Muscle of back (tissue), 13 donors: ENCODE measurements at places on chromosomes 3 and 15.

DNA sequence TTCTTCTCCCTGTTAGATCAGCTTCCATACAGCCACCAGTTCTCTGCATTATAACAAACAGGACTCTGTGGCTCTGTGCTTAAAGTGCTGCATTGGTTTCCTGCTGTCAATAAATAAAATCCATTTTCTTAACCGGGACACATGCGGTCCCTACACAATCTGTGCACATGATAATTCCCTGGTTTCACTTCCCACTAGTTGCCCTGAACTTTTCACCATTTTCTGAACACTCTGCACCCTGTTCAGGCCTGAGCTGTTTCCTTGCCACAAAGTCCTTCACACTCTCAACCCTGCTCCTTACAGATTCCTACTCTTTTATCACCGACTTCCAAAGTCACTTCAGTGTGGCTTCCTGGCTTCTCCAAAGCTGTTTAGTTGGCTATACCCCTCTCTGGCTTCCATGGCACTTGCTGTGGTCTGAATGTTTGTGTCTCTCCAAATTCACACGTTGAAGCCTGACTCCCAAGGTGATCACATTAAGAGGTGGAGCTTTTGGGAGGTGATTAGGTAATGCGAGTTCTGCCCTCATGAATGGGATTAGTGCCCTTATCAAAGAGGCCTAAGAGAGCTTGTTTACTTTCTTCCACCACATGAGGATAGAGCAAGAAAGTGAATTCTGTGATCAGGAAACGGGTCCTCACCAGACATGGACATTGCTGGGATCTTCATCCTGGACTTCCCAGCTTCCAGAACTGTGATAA, 233.4 kb downstream of the CHST2 start:
- DNase-seq = peak; percentile 19

DNA sequence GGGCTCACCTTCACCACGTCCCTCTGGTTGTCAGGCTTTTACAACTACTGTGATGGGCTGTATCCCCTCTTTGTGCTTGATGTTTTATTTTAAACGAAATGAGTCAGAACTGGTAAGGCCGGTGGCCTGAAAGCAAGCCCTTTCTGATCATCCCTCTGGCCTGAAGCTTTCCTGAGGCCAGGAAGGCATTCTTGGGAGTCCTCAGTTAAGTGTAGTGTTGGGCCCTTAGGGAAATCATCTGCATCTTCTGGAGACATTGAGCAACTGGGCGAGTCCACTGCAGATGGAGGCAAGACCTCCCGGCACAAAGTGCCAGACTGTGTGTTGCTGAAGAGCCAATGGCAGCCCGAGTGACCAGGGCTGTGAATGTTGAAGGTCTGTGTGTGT, 33.0 kb upstream of the AMOTL2 start:
- DNase-seq = no peak

DNA sequence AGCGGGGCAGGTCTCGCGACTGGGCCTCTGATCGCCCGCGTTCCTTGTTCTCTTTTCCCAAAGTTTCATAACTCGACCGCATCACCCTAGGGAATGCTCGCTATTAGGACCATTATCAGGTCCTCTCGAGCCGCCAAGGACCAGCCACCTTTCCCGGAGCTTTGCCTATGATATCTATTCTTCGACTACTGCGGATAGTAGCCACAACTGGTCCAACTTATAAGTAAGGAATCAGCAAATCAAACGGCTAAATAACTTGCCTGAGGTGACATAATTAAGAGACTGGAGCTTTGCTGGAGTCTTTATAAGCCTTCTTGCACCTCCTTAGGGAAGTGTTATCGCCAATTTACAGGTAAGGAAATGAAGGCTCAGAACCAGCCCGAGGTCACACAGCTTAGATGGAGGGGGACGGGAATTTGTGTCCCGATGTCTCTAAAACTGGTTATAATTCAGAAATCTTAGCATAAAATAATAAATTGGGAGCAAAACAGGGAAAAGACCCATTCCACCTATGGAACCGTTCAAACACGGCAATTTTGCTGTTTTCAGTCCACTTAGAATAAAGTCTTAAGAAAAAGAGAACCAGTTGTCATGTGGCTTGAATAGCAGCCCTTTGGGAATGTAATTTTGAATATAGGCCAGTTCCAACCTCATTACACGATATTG, 479 bp upstream of the PLD1 start:
- DNase-seq = no peak

GRCh38 chr15:35606450-35606779, 60.5 kb upstream of the DPH6 start:
- DNase-seq = no peak

- DNase-seq = no peak
Measured at GRCh38 chr3:169610888-169611291, 52.6 kb downstream of the MECOM start.

DNA sequence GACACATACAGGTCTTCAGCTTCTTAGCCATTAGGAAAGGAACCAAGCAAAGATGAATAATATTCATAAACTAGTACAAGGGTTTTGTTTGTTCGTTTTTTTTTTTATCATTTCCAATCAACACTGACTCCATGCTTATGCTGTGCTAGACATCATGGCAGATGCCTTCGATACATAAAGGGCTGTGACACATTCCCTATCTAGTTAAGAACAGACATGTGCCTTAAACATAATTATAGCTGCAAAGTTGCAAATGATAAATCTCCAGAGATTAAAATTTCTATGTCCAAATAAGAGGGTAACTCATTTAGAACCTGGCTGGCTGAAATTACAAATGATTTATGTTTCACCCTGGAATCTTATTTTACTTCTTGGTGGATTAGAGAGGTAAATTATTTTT, 386.4 kb downstream of the LSAMP start:
- DNase-seq = no peak

- DNase-seq = peak; percentile 60
Measured at GRCh38 chr3:86942206-86942605, 48.7 kb downstream of the VGLL3 start.

DNA sequence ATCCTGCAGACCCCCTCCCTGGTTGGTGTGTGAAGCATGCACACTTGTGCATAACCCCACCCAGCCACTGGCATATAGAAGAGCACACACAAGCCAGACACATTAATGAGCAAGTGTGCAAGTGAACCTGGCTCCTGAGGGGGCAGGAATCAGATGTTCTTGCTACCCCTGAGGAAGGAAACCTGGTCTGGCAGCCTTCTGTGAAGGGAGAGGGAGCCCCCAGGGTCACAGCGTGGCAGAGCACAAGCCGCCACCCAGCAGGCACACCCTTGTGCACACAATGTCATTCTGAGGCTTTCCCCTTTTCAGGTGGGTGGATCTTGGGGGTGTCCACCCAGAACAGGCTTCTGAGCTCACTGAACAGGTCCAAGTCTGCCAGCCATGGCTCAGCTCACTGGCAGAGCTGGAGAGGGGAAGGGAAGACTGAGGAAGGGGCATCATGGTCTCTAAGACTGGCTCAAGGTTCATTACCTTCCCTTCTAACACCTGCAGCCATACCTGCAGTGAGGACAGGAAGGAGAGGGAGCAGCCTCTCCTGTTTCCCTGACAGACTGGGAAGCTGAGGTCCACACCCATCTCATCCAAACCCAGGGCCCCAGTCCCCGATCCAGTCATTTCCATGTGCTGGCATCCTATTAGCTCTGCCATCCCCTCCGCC, 31.6 kb upstream of the SEMA3F start:
- DNase-seq = no peak

DNA sequence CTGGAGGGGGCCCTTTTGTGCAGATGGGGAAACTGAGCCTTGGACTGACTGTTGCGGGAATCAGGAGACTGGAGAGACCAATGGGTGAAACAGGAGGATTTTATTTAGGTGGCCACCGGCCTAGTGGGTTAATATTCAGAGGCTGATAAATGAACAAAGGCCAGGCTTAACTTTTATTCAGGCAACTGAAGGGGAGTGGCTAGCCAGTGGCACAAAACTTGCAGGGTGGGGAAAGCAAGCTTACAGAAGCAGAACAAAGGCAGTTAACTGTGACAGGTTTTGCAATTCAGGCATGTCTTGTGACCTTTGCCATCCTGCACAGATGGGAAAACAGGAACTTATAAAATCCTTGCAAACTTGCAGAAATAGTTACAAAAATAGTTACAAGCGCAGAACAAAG, 24.9 kb upstream of the ACAD9 start:
- no peak for DNase-seq

DNA sequence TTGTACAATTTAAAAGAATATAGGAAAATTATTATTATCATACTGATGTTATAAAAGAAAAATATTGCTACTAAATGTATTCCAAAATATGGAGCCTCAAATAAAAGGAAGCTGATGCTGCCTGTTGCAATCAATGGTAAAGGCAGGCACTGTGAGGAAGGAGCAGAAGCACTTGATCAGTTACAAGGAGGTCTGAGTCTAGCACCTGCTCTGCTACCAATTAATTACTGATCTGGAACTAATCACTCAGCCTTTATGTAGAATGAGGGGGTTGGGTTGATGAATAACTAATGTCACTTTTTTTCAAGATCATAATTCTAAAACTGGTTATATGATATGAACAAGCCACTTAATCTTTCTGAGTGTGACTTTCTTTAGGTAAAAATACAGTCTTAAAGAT, 5.5 kb downstream of the ADGRG7 start:
- DNase-seq = no peak

DNA sequence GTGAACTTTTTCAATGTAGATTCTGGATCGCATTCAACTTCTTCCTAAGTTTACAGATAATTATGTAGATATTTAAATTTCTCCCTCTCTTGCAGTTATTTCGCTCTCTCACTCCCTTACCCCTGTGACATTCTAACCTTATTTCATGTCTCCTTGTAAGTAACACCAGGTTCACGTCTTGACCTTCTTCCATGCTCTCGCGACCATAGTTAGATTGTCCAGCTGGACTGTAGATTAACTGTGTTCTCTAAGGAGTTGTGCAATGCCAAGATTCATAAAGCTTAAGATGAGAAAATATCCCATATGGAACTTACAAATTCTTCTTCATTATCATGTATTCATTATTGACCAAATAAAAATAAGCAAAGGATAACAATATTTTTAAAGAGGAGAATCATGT, 430.5 kb downstream of the GABRG3 start:
- DNase-seq = peak; percentile 76

- no peak for DNase-seq
Measured at GRCh38 chr15:98873441-98874218, 134.0 kb downstream of the PGPEP1L start.

- no peak for DNase-seq
Measured at GRCh38 chr3:43995547-43996378, 245.9 kb upstream of the TOPAZ1 start.

DNA sequence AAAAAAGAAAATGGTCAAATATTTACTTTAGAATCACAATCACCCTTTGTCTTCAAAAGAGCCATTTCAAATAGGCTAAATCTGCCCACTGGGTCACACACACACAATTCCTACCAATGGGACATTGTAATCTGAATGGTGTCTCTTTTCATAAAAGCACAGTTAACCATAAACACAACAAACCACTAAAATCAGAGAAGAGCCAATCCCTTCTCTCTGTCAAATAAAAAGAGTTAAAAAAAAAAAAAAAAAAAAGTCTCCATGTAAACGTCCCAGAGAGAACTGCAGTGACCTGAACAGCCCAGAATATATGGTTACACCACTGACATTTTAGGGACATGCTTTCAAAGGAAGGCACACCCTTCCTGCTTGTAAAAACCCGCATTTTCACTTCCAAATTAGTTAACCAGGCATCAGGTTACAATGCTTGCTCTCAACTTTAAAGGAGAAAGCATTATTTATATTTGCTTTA, 63.7 kb downstream of the PRICKLE2 start:
- DNase-seq = no peak

GRCh38 chr15:63056829-63057228, 14.3 kb downstream of the TPM1 start:
- DNase-seq = no peak

GRCh38 chr3:146396792-146397191, 72.6 kb downstream of the PLSCR2 start:
- DNase-seq = no peak

DNA sequence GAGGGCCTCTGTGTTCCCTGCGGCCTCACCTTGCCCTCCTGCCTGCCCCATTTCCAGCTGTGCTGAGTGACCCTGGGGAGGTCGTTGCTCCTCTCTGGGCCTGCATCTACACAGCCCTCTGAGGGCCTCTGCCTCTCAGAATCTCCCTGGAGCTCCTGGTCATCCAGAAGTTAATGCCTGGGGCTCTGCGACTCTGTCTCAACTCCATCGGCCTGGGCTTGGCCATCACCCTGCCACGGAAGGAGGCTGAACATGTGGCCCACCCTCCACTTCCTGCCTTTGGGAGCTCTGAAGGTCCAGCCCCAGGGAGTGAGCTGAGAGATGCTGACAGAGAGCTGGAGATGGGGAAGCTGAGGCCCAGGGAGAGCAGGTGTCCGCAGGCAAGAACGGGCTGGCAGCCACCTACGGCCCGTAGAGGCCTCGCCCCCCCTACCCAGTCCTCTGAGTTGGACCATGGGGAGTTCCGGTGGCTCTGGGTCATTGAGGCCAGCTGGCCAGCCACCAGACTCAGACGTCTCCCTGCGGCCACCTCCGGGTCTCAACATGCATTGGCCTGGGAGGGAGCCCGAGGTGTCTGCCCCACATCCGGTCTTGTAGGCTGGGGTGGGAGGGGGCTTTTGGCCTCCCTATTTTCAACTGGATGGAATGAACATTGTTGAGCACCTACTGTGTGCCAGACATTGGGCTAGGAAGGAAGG, 34.2 kb downstream of the GRIP2 start:
- no peak for DNase-seq

GRCh38 chr15:48682942-48683651, 37.6 kb upstream of the FBN1 start:
- no peak for DNase-seq

- DNase-seq = peak; percentile 47
Measured at GRCh38 chr3:123258811-123259420, 57.2 kb downstream of the SEC22A start.

- DNase-seq = no peak
Measured at GRCh38 chr3:145035682-145036081, 1064.1 kb downstream of the DIPK2A start.

- DNase-seq = no peak
Measured at GRCh38 chr3:52041118-52041731, 15.1 kb downstream of the DUSP7 start.
